ENCODE measurements at places on chromosomes 1 and 21.

- no peak for DNase-seq
These were observed 227.7 kb downstream of the KAZN start for GRCh38 chr1:14826172-14826636.

GRCh38 chr1:119329541-119330461, 38.8 kb upstream of the HAO2 start:
- DNase-seq, result no peak

DNA sequence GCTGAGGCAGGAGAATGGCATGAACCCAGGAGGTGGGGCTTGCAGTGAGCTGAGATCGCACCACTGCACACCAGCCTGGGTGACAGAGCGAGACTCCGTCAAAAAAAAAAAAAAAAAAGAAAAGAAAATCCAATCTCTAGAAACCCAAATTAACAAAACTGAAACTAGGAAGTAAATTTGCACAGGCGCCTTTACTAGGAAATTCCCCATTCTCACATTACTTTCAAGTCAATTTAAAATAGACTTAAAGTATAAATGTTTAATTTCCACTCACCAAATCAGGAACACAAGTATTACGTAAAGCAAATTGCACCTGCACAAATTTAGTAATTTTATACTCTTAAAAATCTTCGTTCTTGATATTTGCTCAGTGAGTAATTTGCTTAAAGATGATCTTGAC, 67.8 kb upstream of the BCAR3 start:
- DNase-seq, result no peak

DNA sequence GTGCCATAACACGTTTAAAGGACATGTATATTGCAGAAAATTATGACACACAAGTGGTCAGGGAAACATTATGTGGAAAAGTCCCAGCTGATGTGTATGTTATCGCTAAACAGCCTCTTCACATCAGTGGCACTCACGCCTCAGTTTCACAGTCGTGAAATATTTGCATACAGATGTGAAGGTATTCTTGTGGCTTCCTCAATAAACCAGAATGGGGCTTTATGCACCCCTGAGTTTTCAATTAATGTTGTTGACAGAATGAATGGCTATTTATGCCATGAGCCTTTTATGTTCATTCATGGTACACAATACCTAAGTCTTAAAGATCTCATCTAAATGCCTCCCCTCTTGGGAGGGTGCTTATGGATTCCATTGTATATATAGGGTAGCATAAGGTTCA, 202.1 kb upstream of the ADGRL2 start:
- no peak for DNase-seq

- no peak for DNase-seq
These were observed 17.9 kb downstream of the TNFRSF25 start for GRCh38 chr1:6447818-6448748.

DNA sequence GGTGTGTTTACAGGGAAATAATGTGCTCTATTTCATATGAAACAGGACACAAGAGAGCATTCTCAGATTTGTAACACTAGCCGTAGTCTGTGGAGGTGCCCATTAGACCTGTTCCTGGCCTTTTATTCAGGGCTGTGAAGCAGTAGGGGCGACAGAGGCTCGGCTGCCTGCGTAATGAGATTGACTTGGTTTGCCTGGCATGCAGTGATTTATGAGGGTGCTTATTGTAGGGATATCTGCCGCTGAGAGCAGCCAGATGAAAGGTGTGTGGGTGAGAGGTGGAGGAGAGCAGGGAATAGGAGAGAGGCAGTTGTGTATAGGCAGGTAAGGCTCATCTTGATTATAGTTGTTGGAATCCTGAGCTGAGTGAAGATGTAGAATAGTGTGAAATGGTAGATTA, 51.3 kb downstream of the DNAJC6 start:
- DNase-seq, result no peak

- no peak for DNase-seq
These were observed 6.7 kb downstream of the SPRR2E start for GRCh38 chr1:153087652-153088051.

DNA sequence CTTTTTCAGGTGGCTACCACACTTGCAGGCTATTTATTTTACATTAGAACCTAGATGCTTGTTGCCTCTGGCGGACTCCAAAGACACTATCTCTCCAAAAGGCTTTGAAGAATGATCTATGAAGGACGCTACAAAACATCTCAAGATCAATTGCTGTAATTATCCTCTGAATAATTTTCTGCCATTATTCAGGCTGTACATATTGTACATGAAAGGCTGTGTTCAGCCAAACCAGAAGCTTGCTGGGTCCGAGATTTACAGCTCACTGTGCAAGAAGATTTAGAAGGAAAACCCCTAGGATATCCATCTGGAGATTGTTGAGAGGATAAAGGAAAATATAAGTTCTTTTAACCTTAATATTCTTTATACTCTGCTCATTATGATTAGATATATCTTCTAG, 523.6 kb upstream of the PLXNA2 start:
- no peak for DNase-seq

DNA sequence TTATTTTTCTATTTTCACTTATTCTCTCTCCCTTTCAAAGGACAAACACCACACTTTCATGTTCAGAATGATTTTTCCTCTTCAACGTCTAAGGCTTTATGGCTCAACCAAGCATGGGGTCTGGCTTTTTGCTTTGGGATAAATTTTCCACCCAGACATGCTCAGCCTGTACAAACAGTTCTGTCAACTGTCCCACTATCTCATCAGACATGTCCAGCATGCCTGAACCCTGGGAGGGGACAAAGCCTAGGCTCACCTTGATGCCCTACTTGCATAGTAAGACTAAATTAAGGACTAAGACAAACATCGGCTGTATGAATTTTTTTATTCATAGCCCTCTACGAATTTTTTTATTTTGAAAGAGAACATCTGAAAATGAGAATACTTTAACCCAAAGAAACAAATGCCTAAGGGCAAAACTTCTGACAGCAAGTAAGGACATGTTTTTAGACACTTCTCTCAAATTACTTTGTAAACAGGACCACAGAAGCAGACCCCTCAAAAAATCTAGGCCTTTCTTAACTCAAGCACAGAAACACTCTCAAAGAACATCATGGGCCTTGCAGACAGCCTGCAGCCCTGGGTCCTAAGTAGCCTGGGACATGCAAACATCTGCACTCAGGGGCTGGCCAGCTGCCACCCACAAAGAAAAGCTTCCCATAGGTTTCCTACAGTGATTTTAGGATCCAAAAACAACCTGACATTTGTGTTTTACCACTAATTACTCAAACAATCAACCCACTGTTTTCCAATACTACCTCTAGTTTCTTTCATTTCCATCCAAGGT, 72.3 kb upstream of the PALMD start:
- no peak for DNase-seq

- no peak for DNase-seq
These were observed 492.4 kb upstream of the NFIA start for GRCh38 chr1:60589916-60590315.

DNA sequence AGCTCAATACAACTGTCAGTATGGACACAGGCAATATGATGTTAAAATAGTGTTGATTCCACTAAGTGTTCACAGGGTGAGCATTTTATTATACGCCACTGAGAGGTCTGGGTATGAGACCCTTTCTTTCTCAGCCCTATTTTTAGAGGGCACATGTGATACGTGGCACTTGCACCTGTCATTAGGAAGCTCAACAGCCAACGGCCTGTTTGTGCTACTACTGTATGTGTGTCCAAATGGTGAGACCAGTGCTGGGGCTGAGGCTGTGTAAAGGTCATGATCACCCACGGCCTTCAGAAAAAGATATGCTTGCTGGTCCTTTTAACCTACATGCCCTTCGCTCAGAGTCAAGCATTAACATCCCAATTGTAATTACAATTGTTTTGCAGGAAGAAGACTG, 176.2 kb downstream of the DUSP10 start:
- DNase-seq, result no peak

DNA sequence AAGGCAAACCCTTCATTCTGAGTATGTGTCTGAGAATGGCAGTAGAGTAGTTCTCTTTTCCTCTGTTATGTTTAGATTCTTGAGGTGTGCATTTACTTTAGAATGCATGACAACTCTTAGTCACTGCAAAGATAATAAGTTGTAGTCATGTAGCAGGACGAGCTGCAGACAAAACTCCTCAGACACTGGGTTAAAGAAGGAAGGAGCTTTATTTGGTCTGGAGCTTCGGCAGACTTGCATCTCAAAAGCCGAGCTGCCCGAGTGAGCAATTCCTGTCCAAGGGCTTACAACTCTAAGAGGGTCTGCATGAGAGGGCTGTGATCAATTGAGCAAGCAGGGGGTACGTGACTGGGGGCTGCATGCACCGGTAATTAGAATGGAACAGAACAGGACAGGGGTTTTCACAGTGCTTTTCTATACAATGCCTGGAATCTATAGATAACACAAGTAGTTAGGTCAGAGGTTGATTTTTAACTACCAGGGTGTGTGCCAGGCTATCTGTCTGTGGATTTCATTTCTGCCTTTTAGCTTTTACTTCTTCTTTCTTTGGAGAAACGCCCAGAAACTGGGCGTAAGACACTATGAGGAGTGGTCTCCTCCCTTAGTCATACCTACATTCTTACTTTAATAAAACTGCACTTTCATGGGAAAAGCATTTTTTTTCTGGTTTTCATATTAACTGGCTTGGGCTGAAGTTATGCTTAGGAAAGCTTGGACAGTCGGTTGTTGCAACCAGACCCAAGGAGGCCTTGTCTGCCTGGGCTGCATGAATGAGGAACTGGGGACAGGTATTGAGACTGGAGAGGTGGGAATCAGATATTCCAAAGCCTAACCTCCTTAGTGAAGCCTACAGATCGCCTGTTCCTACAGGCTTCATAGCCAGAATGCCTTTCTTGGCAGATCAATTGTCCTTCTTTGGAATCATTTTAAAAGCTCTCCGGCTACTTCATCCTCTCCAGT, 115.1 kb downstream of the RHOU start:
- DNase-seq, result no peak

DNA sequence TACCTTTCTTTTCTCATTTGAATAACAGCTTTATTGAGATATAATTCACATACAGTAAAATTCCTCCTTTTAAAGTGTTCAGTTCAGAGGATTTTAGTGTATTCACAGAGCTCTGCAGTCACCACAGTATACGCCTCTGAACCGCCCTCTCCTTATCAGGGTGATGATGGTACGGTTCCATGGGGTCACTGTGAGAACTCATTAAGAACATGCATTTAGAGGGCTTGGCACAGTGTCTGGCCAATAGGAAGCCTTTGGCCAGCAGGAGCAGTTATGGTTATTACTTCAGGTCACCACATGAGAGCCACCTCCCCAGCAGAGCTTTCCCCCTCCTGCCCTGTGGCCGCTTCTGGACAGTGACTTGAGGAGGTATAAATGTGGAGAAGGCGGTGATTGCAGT, 27.3 kb downstream of the KCNQ4 start:
- no peak for DNase-seq
